SW480 (cell line): ENCODE measurements at places on chromosomes 1 and 21.

- DNase-seq = no peak
Observed at GRCh38 chr1:230643908-230644307, 1.6 kb downstream of the COG2 start.

DNA sequence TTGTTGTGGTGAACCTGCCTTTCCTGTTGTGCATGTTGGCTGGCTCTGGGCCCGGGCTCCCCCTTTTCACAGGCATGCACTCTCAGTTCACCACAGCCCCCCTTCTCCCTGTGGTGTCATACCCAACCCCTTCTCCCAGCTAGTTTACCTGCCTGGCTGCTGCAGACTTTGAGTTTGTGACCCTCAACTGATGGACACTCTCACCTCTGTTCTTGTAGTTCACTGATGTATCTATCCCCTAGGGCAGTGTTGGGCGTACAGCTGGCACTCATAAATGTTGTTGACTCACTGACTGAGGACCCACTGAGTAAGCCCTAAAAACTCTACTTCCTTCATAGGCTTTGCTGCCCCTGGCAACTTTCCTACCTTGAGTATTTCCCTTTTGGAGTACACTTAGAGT lies 54.9 kb downstream of the WDR64 start:
- no peak for DNase-seq

- no peak for DNase-seq
Observed at GRCh38 chr1:244887281-244887680, 22.9 kb upstream of the HNRNPU start.

DNA sequence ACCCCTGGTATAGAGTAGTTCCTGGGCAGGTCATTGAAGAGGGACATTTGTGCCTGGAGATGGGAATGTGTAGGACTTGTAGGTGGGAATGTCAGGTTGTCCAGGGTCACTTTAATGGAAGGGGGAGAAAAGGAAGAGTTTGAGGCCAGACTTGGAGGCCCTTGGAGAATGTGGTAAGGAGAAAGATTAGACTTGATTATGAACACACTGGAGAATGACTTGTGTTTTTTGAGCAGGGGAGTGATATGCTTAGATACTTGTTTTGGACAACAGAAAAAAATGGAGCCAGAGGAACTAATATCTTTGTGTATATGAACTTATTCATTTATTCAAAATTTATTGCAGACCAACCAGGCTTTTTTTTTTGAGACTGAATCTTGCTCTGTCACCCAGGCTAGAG lies 17.9 kb downstream of the ELAPOR1 start:
- DNase-seq = no peak

- no peak for DNase-seq
Observed at GRCh38 chr1:114485286-114485685, 25.7 kb downstream of the TRIM33 start.

- DNase-seq = no peak
Observed at GRCh38 chr1:233355841-233356704, 28.5 kb downstream of the MAP3K21 start.

GRCh38 chr21:15164678-15165303 lies 100.0 kb upstream of the NRIP1 start:
- no peak for DNase-seq

GRCh38 chr1:236494586-236495466 lies 29.0 kb upstream of the LGALS8 start:
- peak; percentile 94 for DNase-seq

DNA sequence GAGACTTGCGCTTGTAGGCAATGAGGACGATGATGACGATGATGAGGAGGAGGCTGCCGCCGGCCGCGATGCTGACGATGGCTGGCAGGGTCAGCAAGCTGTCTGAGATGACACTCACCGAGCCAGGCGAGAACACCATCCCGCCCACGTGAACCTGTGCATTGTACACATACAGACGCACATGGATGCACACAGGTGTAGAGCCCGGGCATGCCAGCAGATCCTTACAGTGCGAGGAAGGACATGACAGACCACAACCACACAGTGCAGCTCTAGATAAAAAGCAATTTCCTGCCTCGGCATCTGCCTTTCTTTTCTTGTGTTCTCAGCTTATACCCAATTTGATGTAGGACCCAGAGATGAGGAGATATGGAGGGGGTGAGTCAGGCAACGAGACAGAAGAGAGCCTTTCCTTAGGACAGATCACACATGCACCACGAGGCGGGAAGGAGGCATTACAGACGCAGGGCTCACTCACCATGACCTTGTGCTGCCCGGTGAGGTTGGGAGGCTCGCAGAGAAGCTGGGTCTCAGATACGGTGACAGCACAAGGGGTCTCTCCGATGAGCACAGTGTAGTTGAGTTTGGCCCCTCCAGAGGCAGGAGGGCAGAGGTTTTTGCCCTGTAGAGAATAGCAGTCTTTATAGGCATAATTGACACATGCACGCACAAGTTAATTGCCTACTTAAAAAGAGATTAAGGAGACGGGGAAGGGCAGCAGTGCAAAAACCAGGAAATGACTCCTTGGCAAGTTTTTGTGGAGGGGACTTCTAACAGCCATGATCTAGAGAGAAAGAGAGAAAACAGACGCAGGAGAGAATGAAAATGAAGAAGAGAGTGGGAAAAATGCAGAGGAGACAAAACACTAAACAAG lies 133.9 kb upstream of the CD34 start:
- no peak for DNase-seq

DNA sequence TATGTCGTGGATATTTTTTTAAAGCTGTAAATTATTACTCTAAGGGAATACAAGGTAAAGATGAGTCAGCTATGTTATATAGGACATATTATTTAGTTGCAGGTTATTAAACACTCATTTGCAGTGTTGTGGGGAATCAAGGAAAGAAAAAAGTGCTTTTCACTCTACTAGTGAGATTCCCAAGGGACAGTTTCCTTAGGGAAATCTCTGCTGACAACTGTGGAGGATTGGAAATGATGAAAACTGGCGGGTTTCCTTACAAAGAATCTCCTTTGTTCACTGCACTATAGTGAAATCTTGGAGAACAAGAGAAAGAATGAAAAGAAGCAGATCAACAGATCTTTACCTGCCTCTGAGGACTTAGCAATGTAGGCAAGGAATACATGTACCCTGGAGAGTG lies 24.5 kb upstream of the TRIM45 start:
- no peak for DNase-seq

DNA sequence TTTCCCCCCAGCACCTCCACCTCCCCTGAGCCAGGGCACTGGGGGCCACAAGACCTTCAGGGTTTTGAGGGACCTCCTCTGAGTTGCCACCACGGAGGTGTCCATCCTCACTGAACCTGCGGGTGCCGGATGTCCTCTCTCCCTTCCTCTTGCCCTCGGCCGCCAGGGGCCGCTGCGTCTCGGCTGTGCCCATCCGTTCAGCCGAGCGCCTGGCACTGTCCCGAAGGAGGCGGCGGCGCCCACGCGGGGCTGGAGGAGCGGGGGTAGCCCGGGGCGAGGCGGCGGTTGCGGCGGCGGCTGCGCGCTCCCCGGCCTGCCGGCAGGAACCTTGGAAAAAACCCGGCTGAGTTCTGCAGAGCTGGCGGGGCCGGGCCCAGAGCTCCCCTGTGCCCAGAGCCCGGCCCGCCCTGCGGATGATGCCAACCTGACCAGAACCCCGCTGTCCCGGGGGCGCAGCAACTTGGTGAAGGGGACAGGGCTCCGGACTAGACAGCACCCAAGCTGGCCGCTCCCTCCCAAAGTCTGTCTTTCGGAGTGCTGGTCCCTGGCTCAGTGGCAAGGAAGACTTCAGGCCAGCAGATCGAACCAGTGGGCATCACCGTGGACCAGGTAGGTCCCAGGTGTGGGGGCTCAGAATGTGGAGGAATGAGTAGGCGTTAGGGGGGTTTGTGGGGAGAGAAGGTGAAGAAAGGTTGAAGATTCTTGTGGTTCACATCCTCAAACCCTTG lies 3.7 kb upstream of the PPM1J start:
- DNase-seq = peak; percentile 70

DNA sequence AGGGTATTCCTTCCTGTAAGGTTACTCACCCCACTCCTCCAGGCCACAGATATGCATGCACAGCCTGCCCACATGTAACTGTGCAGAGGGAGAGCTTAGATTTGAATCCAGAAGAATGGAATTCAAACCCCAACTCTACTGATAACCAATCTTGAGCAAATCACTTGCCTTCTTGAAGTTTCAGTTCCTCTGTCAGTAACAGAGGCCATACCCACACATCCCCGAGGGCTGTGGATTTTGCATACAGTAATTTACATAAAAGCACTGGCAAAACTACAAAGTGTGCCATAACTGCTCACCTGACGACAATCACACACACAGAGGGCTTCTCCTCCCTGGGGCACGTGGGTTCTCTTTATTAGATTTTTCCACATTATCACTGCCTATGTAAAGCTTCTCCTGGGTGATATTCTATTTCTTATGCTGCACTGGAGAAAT lies 18.6 kb downstream of the CD247 start:
- DNase-seq = no peak

GRCh38 chr21:35015435-35016024 lies 33.6 kb downstream of the RUNX1 start:
- DNase-seq = no peak

DNA sequence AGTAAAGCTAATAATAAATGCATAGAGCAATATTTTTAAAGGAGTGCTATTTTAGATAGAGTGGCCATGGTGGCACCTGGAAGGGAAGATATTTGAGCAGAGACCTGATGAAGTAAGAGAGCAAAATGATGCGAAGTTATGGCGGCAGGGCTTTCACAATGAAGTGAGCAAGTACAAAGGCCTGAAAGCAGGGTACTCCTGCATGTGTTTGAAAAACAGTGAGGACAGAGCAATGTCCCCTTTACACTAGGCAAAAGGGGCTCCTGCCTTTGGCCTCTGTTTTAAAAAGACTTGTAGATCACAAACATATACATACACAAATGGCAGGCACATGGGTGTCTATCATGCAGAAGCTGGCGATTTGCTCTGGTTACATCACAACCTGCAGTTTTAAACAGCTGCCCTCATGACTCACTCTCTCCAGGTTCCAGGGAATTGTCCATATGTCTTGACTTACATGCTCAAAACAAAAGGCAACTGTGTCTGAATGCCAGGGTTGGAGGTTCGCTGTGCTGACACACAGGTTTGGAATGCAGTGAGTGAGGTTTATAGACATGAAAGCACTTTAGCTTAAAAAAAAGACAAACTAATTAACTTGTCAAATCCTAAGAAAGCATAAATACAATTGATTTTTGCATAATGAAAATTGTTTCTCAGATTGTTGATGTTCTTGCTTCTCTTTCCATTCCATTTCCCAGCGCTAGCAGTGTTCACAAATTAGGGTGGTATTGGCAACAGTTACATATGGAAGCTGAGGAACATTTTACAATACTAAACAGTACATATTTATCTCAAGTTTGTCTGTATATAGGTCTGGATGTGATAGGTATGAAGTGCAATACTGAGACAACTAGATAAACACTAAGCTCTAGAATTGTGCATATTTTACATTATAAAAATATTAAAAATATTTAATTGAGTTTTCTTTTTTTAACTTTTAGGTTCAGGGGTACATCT lies 313.9 kb downstream of the BARHL2 start:
- peak; percentile 98 for DNase-seq

GRCh38 chr1:91557039-91557690 lies 56.5 kb downstream of the CDC7 start:
- DNase-seq = no peak

DNA sequence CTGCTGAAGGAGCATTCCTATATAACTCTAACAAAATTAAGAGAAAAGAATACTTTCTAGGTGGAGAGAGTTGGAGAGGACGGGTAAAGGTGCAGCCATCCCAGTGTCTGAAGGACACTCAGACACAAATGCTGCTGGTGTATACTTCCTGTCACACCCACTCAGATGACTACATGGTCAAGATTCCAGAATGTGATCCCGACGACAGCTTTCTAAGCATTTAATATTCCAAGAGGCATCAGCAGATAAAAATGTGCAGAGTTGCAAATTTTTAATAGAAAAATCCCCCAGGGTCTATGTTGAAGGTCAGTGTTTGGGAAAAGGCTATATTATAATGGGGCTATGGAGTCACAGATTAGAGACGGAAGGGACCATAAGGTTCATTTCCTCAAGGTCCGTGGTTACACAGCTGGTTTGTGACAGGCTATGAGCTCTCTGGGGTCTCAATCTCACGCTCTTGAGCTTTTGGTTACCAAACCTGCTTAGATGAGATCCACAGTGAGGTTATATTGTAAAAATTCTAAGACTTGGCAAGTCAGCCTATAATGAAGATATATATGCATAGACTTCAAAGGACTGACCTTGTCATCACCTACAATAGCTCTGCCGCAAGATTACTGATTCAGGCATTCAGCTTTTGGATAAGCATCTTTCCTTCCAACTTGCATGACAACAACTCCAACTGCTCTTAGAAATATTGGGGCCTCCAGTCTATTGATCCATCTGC lies 35.1 kb downstream of the ZNF281 start:
- DNase-seq = no peak

DNA sequence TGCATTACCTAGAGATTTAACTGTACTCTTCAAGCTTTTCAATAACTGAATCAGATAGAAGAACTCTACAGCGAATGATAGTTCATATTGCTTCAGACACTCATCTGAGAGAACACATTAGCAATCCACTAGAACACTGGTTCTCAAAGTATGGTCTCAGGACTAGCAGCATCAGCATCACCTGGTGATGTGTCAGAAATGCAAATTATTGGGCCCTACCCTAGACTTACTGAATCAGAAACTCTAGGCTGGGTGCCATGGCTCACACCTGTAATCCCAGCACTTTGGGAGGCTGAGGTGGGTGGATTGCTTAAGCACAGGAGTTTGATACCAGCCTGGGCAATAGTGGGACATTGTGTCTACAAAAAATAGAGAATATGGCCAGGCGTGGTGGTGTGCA lies 24.9 kb upstream of the GLIS1 start:
- DNase-seq = no peak
